ENCODE measurements at places on chromosomes 13 and 19.
A peak's percentile ranks its signal among the peaks of the same experiment; 100 is the strongest.

DNA sequence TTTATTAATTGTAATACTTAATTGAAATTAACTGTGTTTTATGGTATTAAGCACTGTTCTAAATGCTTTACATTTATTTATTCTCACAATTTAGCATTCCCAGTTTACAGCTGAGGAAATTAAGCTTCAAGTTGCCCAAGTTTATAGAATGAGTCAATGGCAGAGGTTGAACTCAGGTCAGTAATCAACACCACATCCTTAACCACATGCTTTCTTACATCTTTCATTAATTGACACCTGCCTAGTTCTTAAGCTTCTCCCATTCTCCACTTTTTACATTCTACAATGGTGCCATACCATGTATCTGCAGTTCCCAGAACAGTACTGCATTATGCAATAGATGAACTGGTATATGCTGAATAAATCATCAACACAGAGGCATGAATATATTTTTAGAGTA is 11.7 kb upstream of the RBM26 start:
- DNase-seq, result no peak

- peak; percentile 74 for DNase-seq
Observed at GRCh38 chr13:98033277-98034247, 80.1 kb downstream of the IPO5 start.

- peak; percentile 22 for DNase-seq
Observed at GRCh38 chr19:799076-799881, 2.0 kb downstream of the PTBP1 start.

DNA sequence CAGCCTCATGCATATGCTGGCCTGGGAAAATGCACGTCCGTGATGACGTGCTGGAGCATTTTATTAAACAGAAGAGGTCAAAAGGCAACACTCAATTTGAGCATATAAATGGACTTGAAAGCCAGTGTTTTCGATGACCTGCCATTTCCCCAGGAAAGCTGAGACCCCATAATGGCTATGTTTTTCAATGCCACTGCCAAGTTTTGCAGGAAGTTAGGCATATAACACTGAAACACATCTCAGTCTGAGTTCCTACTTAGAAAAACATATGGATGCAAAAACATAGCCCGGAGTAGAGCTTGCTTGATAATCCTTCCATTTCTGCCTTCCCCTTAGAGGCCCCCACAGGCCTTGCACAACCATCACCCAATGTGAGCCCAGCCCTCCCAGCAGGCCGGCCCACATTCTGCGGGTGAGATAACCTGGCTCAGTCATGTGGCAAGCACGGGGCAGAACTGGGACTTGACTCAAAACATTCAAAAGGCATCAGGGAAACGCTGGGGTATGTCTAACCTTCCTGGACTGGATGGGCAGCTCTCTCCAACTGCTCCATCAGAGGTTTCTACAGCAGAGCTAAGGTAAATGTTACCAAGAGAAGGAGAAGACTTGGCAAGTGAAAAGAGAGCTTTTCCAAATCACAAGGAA is 24.9 kb downstream of the EPS15L1 start:
- no peak for DNase-seq

DNA sequence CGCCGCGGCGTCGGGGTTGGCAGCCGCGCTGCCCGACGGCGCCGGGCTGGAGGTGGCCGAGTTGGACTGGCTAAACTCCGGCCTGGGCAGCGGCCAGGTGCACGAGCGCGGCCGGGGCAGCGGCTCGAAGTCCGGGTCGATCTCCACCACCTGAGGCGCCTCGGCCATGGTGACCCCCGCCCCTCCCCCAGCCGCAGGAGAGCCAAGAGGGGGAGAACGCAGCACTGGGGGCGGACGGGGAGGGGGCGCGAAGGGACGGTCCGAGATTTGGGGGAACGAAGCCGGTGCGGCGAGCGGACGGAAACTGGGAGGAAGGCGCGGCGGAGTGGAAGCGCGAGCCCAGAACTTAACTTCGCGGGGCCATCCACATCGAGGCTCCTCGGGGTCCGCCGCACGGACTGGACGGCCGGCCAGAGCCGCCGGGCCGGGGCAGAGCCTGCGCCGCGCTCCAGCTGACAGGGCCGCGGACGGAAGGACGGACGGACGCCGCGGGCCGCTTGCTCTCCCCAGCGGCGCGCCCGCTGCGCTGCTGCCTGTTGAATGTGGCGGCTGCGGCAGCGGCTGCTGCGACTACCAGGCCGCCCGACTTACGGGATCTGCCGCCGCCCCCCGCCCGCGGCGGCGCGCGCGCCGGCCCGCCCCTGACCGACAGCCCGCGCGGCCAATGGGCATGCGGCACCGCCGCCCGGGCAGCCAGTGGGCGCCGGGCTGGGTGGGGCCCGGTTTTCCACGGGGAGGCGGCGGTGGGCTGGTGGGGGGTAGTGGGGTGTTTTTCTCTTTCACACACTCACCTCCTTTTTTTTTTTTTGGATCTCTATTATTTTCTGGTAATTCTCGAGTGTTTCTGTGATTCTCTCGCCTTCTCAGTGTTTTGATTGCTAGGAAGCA is at the start of gene FOXO1:
FOXO1 (minus strand) TSS at position 597 of the 888 bp plus-strand sequence; CDS start at position 168, 429 bp downstream.
- DNase-seq, result peak; percentile 89

DNA sequence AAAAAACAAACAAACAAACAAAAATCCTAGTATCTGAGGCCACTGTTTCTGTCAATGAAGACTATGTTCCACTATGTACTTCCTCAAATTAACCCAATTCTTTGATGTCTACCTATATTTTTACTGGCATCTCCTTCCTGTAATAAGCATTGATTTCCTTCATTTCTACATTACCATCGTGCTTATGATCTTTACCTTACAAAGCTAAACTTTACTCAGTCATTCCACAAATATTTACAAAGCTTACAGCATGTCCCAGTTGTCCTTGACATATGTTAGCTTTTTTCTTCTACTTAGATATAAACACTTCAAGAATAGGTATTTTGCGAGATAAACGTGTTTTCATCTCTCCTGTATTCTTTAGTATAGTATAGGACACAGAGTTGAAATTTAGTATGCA is 1090.9 kb downstream of the PCDH9 start:
- DNase-seq, result no peak

- DNase-seq, result peak; percentile 35
Observed at GRCh38 chr19:37991841-37992248, 84.8 kb downstream of the SIPA1L3 start.

- no peak for DNase-seq
Observed at GRCh38 chr19:805166-805551, 7.9 kb downstream of the PTBP1 start.

DNA sequence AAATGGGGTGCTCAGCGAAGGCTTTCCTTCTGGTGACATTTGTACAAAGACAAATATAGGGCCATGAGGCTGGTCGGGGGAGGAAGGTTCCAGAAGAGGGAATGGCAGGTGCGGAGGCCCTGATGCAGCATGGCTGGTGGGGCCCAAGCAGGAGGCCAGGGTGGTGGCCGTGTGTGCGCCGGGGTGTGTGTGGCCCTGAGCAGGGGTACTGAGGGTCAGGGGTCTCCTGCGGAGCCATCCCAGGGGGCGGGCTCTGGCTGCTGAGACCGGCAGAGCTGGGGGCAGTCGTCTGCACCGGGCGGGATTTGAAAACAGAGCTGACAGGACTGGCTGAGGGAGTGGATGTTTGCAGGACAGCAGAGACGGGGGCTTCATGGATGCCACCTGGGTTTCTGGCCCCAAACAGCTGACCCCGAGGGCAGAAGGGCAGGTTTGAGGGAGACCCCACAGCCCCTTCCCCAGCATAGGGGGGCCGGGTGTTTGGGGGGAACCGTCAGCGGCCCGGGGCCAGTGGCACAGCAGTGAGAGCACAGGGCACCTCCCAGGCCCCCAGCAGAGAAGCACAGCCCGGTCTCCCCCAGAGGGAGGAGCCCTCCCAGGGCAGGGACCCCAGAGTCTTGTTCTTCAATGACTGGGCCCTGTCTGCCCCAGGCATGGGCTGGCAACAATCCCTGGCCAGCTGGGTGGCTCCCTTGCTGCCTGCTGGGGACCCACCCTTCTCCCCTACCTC is 11.4 kb downstream of the PIAS4 start:
- no peak for DNase-seq

GRCh38 chr13:111532111-111532510 is 211.7 kb downstream of the TEX29 start:
- peak; percentile 45 for DNase-seq

DNA sequence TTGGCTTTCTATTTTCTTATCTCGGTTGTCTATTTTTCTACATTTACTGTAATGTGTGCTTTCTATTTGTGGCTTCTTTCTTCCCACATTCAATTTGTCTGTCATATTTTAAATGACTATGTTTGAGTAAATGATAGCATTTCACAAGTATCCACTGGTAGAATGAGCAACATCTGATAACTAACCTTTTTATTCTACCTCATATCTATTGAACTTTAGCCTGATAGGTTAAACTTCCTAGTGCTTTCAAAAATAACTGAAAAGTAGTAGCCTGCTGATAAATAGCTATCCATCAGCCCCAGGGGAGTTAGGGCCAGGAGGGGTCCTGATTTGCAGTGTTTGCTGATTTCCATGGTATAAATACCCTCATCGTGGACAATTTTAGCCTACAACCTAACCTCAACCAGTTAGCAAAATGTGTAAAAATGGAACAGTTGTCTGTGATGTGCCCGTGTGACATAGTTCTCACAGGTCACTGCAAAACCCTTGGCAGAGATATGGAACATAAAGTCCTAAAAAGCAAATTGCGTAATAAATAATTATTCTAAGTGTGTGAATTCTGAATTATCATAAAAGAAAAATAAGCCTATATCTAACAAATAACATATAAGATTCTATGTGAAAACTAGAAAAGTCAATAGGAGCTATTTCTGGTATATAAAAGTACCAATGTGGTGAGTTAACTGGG is 32.1 kb downstream of the KCTD12 start:
- DNase-seq, result no peak

GRCh38 chr13:103102482-103102881 is 36.3 kb upstream of the SLC10A2 start:
- no peak for DNase-seq

DNA sequence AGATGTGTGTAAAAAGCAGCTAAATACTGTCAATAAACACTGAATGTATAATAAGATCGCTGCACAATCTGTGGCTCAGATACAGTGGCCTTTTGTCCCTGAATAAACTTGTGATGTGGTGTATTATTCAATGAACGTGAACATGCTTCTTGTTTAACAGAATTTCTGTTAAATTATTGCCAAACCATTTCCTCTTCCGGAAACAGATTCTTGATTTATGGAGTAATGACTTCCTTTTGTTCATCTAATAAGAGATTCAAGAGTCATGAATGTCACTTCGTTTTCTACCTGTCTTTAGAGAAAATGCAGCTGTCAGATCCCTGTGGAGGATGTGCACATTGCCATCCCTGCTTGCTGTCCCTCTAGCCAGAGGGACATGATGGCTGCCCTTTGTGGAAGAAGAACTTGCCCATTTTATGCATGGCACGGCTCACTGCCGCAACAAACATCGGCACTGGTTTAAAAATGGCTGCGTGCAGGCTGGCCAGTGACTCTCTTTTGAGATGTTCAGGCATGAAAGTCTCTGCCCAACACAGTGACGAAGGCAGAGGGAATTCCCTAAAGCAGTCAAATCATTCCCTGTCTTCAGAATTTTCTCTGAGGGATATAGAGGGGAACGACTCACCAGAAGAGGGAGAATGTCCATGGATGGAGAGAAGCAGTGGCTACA is 3.1 kb upstream of the TNFSF13B start:
- DNase-seq, result peak; percentile 25

DNA sequence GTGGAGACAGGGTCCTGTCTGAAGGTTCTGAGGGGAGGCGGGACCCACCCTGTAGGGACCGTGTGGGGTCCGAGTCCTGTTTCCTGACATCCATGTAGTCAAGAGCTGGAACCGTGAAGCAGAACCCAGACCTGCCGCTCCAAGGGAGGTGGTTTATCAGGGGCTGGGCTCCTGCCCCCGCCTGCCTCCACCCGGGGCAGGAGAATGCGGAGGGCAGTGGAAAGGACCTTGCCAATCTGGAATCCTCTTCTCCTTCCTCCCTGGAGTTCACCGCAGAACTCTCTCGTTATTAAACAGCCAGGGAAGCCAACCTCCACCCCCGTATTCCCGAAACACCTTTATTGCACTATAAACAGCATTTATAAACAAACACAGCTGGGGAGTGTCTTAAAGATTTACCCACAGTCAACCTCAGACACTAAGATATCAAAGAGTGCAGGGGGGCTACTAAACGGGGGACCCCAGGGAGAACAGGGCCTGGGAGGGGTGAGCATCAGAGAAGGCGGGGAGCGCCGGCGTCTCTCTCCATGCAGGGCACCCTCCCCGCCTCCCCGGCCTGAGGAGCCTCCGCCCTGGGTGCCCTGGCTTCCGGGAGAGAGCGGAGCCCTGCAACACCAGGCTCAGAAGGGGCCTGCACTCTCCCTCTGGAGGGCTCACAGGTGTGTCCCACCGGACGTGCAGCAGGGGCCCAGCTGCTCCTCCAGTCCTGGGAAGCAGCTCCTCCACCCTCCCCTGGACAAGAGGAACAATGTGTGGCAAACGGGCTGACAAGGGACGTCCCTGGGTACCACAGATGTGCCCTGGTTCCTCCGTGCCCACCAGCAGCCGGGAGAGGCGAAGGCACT is 3.6 kb downstream of the C2CD4C start:
- peak; percentile 27 for DNase-seq

GRCh38 chr13:31011901-31012654 is 79.6 kb downstream of the TEX26 start:
- DNase-seq, result peak; percentile 31

DNA sequence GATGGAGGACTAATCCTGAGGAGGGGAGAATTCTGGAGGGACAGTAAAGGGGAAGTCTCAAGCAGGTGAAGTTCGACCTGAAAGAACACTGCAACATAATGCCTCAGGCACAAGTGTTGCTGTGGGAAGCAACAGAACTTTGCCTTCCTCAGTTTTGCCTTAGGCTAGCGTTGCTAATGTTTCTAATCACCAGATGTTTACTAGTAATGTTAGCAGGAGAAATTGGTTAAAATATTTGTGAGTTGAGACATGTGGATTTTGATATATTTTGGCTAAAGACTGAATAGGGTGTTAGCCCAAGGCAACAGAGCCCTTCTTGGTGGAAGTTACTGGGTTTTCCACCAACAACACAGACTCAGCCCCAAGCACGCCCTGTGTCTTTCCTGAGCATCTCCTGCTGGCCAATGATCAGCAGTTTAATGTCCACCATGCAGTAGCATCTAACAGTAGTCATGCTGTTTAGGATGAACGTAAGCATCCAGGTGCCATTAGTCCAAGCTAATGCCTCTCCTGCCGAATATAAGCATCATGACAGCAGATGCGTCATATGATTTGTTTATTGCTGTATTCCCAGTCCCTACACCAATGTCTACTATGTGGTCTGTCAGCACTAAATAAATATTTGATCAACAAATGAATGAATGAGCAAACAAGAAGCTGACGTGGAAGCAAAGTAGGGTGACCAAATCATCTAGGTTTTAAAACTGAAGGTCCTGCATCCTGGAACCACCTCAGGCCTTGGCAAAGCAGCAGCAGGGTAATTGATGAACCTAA is 511.9 kb upstream of the HTR2A start:
- DNase-seq, result no peak

DNA sequence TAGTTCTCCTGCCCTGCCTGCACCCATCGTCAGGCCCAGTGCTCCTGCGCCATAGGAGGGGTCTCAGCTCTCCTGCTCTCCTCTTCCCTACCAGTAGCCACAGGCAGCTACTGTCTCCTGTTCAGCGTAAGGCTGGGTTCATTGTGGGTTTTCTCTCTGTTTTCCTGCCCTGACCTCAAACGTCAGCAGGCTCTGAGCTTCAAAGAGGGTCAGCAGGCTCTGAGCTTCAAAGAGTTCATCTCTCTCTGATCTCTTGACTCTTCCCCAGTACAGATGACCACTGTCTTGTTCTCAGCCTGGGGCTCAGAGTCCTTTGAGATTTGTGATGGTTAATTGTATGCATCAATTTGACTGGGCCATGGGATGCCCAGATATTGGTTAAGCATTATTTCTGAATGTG is 4.6 kb upstream of the CPB2 start:
- no peak for DNase-seq

GRCh38 chr13:105665284-105665683 is 870.2 kb downstream of the EFNB2 start:
- no peak for DNase-seq

All from NCI-H69 (cell line).